ENCODE measurements at places on chromosomes 2 and 18.

DNA sequence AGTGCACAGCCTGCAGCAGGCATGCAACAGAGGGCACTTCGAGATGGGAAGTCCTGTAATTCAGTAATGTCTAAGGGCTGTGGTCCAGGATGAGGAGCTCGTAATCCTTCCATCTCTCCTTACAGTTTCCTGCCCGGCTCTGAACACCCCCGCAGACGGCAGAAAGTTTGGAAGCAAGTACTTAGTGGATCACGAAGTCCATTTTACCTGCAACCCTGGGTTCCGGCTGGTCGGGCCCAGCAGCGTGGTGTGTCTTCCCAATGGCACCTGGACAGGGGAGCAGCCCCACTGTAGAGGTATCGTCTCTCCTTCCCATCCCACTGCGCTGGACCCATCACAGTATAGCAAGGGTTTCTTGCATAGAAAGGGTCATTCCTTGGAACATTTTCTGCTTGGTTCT is 26.7 kb downstream of the FBLN7 start:
- DNase-seq, result no peak

- no peak for DNase-seq
These were observed 18.0 kb upstream of the KCNG2 start for GRCh38 chr18:79779700-79780190.

DNA sequence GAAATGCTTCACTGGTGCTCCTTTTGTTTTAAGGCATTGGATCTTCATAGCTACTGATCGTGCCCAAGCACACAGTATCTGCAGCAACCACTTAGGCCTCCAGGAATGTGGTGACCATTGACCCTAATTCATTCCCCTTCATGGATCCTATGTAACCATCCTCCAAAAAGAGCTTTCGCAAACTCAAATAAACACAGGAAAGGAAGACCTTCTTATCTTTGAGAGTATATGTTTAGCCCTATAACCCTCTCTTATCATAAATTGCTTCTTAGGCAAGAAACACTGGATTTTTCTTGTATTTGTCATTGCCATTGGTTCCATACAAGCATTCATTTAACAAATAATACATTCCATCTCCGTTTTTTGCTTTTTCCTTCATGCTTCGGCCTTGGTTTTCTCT is 4.1 kb upstream of the TTR start:
- DNase-seq, result no peak

DNA sequence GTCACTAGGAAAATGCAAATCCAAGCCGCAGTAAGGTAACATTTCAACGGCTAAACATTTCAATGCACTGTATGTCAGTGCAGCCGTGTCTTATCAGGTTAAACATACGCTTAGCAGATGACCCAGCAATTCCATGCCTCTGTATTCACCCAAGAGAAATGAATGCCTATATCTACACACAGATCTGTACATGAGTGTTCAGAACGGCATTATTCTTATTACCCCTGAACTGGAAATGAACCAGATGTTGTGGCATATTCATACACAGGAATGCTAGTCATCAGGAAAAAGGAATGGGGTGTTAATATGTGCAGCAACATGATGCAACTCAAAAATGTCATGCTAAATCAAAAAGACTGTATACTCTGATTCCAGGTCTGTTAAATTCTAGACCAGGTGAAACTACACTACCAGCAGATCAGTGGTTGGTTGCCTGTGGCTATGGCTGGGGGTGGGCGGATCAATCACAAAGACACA is 80.4 kb upstream of the RPL31 start:
- DNase-seq, result no peak

DNA sequence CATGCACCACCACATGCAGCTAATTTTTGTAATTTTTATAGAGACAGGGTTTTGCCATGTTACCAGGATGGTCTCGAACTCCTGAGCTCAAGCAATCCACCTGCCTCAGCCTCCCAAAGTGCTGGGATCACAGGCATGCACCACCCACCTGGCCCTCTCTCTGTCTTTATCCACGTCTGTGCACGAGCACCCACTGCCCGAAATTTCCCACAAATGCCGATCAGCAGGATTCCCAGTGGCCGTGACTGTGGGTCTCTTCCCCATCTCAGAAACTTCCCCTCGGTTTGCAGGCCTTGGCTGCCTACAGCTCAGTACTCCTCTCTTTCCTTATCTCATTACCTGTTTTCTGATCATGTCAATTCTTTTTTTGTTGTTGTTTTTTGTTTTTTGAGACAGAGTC is 217.3 kb downstream of the TTC32 start:
- no peak for DNase-seq

- no peak for DNase-seq
These were observed 868 bp downstream of the CGREF1 start for GRCh38 chr2:27117995-27118524.

- peak; percentile 38 for DNase-seq
These were observed 209.4 kb upstream of the CXCR4 start for GRCh38 chr2:136327162-136327852.

- DNase-seq, result no peak
These were observed 302.5 kb upstream of the EPC2 start for GRCh38 chr2:148342086-148342485.
